ENCODE measurements at places on chromosomes 7 and 10.

DNA sequence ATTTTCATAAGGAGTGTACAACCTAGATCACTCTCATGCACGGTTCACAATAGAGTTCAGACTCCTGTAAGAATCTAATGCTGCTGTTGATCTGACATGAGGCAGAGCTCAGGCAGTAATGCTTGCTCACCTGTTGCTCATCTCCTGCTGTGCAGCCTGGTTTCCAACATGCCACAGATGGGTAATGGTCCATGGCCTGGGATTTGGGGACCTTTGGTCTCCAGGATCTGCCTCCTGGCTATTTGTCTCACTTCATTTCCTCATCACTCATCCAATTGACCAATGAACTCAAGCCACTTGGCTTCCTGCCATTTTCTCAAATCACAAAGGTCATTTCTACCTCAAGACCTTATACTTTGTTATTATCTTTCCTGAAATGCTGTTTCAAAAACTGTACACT, 786.1 kb downstream of the ANKRD7 start:
- DNase-seq: no peak

- no peak for DNase-seq
Measured at GRCh38 chr10:69878038-69878437, 76.3 kb downstream of the COL13A1 start.

GRCh38 chr10:119341459-119342301, 134.3 kb downstream of the GRK5 start:
- DNase-seq: peak; percentile 73

DNA sequence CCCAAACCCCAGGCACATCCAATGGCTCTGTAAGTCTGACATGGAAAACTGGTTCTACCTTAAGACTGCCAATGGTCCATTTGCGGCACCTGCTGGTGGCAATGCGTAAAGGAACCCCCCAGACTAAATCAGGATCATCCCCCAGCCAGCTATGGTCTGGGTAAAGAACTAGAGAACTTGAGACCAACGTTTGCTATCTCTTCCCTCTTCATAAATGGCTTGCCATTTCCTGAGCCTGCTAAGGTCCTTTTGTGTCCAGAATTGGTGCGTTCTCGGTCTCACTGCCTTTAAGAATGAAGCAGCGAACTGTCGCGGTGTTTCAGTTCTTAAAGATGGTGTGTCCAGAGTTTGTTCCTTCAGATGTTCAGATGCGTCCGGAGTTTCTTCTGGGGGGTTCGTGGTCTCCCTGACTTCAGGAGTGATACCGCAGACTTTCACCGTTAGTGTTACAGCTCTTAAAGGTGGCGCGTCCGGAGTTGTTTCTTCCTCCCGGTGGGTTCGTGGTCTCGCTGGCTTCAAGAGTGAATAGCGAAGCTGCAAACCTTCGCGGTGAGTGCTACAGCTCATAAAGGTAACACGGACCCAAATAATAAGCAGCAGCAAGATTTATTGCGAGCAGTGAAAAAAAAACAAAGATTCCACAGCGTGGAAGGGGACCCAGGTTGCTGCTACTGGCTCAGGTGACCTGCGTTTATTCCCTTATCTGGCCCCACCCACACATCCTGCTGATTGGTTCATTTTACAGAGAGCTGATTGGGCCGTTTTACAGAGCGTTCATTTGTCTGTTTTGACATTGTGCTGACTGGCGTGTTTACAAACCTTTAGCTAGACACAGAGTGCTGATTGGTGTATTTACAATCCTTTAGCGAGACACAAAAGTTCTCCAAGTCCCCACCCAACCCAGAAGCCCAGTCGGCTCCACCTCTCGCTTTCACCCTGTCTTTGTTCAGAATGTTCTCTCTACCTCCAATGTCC, 95.4 kb downstream of the ELMO1 start:
- DNase-seq: peak; percentile 75

GRCh38 chr7:41612386-41612785, 90.5 kb downstream of the INHBA start:
- DNase-seq: no peak

GRCh38 chr10:29734640-29734961, 99.8 kb upstream of the SVIL start:
- no peak for DNase-seq

- no peak for DNase-seq
Measured at GRCh38 chr10:118953598-118954393, 75.7 kb upstream of the NANOS1 start.

DNA sequence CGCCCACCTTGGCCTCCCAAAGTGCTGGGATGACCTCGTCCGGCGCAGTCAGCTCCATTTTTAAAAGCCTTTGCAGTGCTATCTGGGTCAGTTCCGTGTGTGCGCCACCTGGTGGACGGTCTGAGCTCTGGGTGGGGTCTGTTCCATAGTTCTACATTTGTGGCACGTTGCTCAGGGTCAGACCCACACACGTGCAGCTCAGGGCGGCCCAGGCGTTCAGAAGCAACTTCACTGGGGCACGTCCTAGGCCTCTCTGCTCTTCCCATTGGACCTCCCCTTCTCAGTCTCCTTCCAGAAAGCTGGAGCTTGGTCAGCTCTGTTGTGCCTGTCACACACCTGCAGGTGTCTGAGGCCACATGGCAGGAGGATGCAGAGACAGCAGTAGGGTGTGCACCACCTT, 137.9 kb downstream of the DNAJB6 start:
- peak; percentile 61 for DNase-seq

DNA sequence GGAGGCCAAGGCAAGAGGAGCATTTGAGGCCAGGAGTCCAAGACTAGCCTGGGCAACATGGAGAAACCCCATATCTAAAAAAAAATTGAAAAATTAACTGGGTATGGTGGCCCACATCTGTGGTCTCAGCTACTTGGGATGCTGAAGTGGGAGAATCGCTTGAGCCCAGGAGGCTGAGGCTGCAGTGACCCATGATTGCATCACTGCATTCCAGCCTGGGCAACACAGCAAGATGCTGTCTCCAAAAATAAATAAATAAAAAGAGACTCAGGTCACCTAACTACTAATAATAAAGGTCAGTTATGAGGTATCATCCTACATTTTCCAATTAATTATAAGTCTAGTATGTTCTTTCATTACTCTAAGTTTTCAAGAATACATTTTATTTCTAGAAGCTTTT, 20.6 kb downstream of the CABCOCO1 start:
- no peak for DNase-seq

- no peak for DNase-seq
Measured at GRCh38 chr7:20865684-20866083, 79.0 kb upstream of the SP8 start.

- no peak for DNase-seq
Measured at GRCh38 chr7:140484479-140484878, 5.2 kb upstream of the MKRN1 start.

GRCh38 chr7:4040109-4040928, 641.8 kb upstream of the FOXK1 start:
- no peak for DNase-seq

DNA sequence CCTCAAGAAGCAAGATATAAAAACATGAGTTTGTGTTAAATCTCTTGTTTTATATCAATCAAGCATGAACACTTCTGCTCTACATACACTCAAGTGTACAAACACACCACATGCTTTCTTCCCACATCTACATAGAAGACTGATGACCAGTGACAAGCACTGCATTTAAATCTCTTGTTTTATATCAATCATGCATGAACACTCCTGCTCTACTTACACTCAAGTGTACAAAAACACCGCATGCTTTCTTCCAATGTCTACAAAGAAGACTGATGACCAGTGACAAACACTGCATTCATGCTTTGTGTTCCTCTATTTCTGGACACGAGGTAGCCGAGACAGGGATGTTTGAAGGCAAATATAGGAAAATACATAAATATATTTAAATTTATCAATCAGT, 642.0 kb upstream of the PFKP start:
- no peak for DNase-seq

DNA sequence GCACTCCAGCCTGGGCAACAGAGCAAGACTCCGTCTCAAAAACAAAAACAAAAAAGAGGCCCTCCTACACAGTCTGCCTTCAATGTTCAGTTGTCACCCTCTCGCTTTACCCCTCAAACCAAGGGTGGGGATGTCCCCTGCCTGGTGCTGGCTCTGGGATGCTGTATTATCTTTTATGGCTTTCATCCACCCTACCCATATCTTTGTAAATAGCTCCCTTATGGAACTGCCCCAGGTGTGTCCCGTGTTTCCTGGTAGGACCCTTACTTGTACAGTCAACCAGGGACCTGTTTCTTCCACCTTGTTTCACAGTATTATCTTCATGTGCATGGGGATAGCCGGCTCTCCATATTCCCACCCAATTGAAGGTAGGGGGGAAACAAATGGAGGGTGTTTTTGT, 15.7 kb upstream of the LAMB1 start:
- no peak for DNase-seq

- DNase-seq: no peak
Measured at GRCh38 chr7:92798517-92799249, 37.7 kb downstream of the CDK6 start.

GRCh38 chr7:50594734-50595485, 29.7 kb upstream of the DDC start:
- no peak for DNase-seq

DNA sequence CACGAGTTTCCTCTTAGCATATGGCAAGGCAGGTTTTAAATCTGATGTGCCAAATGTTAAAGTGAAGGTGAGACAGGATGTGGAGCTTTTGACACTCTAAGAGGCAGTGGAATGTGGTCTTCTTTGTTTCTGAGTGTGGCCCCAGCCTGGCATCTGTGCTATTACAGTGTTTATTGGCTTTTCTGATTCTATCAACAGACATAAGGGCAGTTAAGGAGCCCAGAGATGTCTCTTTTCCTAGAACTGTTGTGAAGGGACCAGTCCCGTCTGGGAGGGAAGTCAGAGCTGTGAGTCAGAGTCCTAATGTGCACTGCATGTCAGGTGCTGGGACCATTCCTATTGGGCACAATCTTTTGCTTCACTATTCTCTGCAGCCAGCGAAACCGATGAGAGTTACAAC, 32.5 kb downstream of the TRUB1 start:
- no peak for DNase-seq

DNA sequence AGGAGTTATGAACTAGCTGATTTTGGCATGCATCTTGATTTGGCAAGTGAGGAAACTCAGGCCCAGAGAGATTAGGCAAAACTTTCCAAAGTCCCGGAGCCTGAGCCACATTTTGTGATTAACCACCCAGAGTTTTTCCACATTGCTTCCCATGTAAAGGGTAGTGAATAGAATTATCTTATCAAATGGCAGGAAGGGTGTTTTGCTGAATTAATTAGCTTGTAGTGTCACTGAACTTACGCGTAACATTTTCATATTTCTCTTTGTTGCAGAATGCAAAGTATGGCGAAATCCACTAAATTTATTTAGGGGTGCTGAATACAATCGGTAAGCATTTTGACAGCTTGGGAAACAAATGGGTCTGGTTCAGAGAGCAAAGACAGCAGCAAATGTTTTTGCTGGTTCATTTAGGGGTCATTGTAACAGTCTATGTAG, 176.2 kb downstream of the ST7 start:
- DNase-seq: no peak

GRCh38 chr7:151118108-151119054, 32.1 kb downstream of the AGAP3 start:
- DNase-seq: no peak

DNA sequence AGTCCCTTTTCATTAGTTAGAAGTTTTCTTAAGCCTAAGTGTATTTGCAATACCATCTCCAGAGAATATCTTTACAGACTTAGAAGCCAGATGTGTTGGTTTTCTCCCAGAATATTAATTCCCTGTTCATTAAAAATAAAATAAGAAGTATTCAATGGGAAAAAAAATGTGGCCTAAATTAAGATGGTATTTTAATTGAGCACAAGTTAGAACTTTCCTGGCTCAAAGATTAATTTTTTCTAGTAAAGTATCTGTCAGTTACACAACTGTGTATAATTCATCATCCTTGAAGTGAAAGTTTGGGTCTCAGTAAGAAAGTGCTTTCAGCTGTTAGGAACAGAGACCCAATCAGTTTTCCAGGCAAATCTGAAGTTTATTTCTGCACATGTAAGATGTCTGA, 1179.5 kb upstream of the C7orf33 start:
- no peak for DNase-seq

DNA sequence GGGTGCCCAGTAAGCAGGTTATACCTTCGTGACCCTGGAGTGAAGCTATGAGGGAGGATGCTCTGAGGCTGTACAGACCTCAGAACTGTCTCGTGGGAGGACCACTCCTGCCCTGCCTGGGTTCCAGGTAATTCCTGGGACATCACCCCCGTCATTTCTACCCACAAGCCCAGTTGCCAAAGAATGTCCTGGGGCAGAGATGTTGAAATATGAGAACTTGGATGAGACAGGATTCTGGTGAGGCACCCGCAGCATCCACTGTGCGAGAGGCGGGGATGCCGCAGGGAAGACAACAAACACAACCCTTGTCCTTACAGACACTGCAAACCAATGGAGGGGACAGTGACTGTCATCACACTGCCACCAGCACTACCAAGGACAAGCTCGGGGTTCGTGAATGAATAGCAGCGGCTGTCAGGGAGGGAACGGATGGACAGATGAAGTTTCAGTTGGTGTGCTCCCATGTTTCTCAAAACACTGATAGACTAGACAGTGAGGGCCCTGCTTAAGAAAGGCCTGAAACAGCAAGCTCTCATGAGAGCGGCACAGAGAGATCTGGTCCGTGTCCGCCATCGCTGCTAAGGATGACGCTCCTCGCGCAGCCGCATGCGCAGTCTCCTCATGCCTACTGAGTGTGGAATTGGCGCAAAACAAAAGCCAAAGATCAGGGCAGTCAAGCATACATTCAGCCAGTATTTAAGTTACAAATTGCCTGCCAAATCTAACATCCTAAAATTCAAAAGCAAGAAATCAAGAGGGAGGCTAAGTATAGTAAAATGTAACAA, 82.0 kb upstream of the RHEB start:
- DNase-seq: no peak

- DNase-seq: no peak
Measured at GRCh38 chr7:141928146-141928844, 12.1 kb downstream of the OR9A4 start.

DNA sequence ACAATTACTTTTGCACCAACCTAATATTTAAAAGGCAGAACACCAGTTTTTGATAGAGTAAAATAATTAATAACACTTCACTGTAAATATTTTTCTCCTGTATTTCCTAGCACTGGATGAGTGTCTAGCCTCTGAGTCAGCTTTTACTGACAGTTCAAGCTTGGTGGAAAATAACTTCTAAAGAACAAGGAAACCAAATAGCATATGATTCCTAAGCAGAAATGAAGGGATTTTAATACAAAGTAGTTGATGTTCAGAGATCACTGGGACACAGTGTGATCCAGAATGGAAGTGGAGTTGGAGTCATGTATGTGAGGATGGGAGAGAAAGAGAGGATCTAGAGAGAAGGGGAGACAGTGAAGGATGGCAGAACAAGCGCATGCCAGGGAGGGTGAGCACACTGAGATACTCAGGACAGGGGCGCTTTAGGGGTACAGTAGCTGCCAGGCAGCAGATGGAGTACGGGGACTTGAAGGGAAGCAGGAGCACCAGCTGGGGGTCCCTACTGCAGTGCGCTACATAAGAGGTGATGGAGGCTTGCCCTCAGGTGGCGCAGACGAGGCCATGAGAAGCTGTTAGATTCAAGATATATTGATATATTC, 117.9 kb upstream of the KLF6 start:
- DNase-seq: no peak

All from activated T-cell treated with anti-CD3 and anti-CD28 coated beads, Interleukin-2, amount 50 U/mL, for 48 hours (primary cell).